ENCODE measurements at places on chromosomes 3 and 15. TPM values are rescaled to one million over a fixed set of nuclear protein-coding genes. Genes with fewer than 3 reads are reported as not detected.

CLRN1 gene
- not detected for total RNA-seq

- no peak for ATAC-seq
Measured at GRCh38 chr3:141949972-141950371, 73.5 kb downstream of the ATP1B3 start.

DNA sequence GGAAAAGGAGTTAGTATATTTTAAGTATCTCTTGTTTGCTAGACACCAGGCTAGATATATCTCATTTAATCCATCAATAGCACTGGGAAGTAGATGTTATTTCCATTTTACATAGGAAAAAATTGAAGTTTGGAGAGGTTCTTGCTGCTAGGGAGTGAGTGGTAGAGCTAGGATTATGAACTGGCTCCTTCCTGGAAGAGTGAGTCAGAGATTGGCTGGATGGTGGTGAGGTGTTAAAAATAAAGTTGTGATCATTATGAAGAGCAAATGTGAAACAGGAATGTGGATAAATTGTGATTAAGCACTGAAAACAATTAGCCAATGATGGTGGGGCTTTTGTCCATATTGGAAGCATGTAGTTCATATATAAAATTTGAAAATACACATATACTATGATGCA lies 234.2 kb downstream of the WNT5A start:
- no peak for ATAC-seq

DNA sequence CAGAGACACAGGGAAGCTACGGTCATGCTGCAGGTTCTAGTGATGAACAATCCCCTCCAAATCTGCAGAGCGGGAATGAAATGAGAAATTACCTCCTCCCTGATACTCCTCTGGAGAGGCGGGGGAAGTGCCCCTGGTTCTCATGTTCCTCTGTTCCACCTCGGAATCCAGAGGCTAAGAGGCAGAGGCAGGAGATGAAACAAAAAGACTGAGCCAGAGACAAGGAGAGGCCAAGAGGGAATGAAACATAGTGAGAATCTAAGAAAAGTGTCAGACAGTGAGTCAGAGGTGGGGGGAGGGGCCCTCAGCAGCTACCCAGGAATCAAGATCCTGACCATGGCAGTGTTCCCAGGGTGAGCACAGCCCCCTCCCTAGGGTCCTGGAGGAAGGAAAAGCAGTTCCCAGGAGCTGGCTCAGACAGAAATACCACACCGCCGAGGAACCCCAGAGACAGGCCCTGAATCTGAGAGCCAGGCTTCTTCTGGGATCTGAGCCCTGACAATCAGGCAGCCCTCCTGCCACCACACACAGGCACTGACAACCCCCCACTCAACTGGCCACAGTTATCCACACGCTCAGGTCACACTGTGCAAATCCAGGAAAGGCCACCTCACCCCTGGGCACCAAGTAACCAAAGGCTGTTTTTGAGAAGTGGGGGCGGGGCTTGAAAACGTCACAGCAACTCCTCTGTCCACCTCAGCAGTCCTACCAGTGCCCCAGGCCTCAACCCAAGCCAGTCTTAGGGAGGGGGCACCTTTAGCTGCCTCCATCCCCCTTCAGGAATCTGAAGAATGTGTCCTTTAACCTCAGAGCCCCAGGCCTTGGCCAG lies 2.4 kb downstream of the CSRNP1 start:
- ATAC-seq: peak; percentile 45

DNA sequence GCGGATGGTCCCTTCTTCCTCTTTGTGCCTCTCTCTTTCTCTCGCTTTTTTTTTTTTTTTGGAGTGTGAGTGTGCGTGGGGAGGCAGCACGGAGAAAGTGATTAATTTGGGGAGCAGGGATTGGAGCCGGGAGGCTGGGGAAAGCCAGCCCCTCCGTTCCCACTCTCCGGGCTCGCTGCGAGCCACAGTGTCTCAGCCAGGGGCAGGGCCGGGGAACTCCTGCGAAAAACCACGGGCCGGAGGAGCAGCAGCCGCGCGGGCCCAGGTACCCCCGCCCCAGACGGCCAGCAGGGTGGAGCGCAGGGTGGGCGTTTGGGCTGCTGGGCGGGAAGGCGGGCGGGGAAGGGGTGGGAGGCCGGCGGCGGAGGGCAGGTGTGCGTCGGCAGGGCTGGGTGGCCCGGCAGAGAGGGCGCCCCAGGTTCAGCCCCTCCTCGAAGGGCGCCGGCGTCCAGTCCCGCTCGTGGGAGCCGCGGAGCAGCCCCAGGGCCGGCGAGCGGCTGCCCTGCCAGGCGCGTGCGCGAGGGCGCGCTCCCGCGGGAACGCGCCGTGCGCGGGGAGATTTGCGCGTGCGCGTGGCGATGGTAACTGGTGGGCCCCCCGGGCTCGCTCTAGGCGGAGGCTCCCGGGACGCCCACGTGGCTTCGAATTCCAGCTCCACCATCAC lies 1.4 kb downstream of the CHL1 start:
- no peak for ATAC-seq

DNA sequence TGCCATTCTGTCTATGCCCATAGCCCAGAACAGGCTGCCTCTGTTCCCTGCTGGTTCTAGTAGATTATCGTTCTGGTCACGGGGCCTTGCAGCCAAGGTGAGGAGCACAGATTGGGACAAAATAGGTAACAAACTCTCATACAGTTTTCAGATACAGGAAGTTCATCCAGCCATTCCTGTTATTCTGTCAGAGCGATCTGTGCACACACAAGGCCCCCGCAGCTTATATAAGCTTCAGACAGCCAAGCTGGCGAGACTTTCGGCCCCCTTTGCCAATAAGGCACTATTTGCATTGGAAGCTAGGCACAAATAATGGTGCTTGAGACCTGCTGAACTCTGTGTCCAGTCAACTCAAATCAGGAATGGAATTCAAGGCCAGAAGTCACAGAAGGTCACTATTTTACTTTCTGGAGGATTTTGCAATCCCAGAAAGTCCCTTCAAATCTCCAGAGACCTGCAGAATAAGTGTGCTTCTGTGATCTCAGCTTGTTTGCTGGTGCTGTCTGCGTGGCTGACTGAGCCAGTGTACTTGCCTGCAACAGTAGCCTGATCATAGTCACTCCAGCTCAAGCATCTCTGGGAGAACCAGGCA lies 69.4 kb downstream of the BFSP2 start:
- peak; percentile 39 for ATAC-seq

- no peak for ATAC-seq
Measured at GRCh38 chr3:55207744-55208143, 279.4 kb downstream of the WNT5A start.

- ATAC-seq: no peak
Measured at GRCh38 chr15:40736575-40736974, 18.5 kb downstream of the RMDN3 start.

CDC25A gene
- total RNA-seq: 1.7 TPM

RAB27A gene
- 29.7 TPM for total RNA-seq

FGF12 gene
- 0.94 TPM for total RNA-seq

CHST2 gene
- 1.6 TPM for total RNA-seq

DNA sequence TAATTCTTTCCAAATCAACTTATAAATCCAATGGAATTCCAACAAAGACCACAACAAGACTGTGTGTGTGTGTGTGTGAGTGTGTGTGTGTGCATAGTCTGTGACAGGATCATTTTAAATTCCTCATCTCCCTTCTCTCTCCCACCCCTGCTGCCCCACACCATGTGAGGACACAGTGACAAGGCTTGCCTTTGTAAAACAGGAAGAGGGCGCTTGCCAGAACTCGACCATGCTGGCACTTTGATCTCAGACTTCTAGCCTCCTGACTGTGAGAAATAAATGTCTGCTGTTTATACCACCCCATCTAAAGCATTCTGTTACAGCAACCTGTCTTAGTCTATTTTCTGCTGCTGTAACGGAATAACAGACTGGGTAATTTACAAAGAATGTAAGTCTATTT lies 99.1 kb downstream of the NSMCE3 start:
- no peak for ATAC-seq

DNA sequence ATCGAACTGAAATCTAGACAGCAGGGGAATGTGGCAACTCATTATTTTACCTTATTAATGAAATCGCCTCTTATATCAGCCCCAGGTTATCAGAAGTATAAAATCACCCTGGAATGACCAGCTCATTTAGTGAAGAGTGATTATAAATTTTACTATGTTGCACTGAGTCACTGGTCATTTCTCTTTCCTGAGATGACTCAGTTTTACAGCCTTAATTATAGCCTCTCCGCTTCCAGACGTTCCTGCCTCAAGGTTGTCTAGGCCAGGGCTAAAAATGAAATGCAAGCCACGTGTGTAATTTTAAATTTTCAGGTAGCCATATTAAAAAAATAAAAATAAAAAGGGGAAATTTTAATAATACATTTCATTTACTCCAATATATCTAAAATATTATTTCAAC lies 33.3 kb downstream of the DET1 start:
- ATAC-seq: no peak

- no peak for ATAC-seq
Measured at GRCh38 chr3:188861842-188862744, 309.7 kb upstream of the TPRG1 start.

GRCh38 chr15:33242165-33242564 lies 47.7 kb upstream of the FMN1 start:
- no peak for ATAC-seq

- no peak for ATAC-seq
Measured at GRCh38 chr3:178198329-178198728, 337.9 kb upstream of the KCNMB2 start.

INSYN1 gene
- 11.4 TPM for total RNA-seq

DNA sequence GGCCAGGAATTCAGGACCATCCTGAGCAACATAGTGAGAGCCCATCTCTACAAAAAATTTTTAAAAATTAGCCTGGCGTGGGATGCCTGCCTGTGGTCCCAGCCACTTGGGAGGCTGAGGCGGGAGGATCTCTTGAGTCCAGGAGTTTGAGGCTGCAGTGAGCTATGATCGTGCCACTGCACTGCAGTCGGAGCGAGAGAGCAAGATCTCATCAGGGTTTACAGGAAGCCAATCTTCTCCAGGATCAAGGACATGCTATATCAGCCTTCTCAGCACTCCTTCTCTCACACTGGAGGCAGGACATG lies 451 bp upstream of the STOML1 start:
- ATAC-seq: no peak

- no peak for ATAC-seq
Measured at GRCh38 chr15:81308260-81308659, 15.7 kb downstream of the STARD5 start.

CTXN2 gene
- not detected for total RNA-seq

GRCh38 chr3:71579935-71580406 lies 3.6 kb downstream of the FOXP1 start:
- no peak for ATAC-seq

GRCh38 chr15:62998262-62998890 lies 44.2 kb upstream of the TPM1 start:
- ATAC-seq: no peak

RAD51 gene
- not detected for total RNA-seq

- no peak for ATAC-seq
Measured at GRCh38 chr15:57084192-57084591, 165.7 kb downstream of the TCF12 start.

DNA sequence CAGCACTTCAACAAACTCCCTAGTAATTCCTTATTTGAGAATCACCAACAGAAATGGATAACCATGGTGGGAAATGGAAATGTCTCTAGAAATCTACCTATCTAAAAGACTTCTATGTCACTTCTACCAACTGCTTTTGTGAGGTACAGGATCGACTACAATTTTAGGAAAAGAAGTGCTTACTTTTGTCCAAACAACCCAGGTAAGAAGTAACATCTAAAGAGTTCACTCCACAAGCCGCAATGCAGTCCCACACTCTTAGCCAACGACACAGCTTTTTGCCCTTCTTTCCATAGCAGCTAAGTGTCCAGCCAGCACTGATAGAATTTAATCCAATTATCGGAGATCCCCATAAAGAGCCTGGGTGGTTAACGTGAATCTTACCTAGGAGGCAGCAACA lies 28.1 kb downstream of the ANXA2 start:
- ATAC-seq: no peak

- ATAC-seq: peak; percentile 68
Measured at GRCh38 chr3:189710620-189711402, 79.6 kb downstream of the TP63 start.

GRCh38 chr15:48850648-48851047 lies 27.3 kb upstream of the EID1 start:
- ATAC-seq: no peak

DNA sequence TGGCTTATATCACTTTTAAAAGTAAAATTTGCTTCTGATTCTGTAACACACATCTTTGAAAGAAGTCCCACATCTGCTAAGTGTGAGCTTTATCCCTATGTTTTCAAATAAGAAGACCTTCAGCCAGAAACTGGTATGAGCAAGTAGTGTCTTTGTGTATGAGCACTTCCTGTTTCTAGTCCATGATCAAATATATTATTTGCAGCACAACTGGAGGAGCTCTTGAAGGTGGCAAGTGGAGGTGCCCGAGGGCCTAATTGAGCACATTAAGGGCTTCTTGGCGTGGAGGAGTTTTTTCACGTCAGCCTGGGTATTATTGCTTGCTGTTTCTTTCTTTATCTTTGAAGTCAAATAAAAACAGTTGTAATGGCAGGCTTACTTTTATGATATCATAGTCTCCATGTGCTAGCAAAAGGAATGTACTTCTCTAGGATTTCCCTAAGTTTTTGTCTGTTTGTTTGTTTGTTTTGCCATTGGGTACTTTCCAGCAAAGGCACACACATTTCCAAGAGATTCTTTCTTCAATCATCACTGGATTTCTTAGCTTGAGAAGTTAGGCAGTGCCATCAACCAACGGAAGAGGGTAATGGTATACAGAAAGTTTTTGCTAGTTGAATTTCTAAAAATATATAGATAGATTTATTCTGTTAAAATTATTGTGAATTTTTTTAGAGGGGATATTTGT lies 68.1 kb downstream of the MEIS2 start:
- ATAC-seq: no peak

- no peak for ATAC-seq
Measured at GRCh38 chr3:125418306-125418705, 43.2 kb upstream of the ZNF148 start.

DNA sequence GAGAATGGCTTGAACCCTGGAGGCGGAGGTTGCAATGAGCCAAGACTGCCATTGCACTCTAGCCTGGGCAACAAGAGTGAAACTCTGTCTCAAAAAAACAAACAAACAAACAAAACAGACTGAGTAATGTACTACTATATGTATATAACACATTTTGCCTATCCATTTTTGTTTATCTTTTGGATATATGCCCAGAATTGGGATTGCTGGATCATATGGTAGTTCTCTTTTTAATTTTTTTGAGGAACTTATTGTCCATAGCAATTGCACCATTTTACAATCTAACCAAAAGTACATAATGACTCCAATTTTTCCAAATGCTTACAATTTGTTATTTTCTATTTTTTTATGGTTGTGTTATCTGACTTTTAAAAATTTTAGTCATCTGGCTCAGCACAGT lies 47.3 kb downstream of the GMPS start:
- ATAC-seq: no peak

DNA sequence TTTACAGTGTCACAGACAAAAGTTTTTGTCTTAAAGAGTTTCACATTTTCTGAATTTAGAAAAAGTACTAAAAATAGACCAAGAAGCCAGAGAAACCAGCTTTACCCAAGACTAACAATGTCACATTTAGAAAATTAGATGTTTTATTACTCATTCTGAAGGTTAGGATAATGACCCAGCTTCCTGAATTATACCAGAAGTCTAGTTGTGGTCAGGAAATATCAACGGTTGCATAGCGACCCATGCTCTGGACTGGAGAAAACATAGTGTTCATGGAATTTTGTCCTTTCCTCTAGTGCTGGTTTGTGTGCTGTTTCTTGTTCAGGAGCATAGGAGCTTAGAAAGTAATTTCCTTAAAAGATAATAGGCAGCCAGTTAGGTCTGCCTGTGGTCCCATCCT lies 59.0 kb downstream of the DPPA2 start:
- ATAC-seq: peak; percentile 61

Measured in gastroesophageal sphincter (tissue), 4 donors.